AG08395 (cell line): ENCODE measurements at places on chromosomes 16 and 17.
A peak's percentile ranks its signal among the peaks of the same experiment; 100 is the strongest.

- DNase-seq = no peak
Measured at GRCh38 chr17:41363881-41364280, 5.7 kb downstream of the KRT33B start.

DNA sequence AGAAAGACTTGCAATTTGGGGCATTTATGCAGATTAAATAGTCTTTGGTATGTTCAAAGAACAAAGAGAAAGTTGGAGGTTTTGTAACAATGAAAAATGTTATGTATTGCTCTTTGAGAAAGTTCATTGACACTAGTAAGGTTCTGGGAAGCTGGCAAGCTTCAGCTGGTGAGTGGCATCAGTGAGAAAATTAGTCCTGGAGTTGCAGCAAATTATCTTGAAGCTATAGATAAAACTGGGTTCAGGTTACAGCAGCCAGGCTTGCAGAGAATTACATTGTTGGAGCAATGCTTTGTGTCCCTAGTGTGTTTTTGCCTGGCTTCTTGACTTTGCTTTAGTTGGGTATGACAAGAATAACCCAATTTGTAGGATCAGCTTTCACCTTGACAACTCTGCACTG lies 221.2 kb downstream of the CDH13 start:
- no peak for DNase-seq

- DNase-seq = no peak
Measured at GRCh38 chr16:53043986-53044601, 8.6 kb downstream of the CHD9NB start.

DNA sequence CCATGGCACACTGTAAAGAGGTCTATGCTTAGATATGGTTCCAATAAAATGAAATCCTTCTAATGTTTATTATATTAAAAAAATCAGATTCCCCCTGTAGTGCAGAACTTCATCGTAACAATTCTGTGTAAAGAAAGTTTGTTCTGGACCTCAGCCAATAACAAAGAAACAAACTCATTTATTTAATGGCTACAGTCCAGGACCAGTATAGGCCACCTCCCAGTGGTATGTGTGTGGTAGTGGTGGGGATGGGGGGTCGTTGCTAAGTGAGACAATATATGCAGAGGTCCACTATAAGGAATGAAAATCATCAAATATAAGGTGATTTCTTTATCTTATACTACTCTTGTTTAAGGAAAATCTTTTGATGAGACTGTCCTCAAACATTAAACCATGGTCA lies 136.4 kb downstream of the CDK5R1 start:
- no peak for DNase-seq

GRCh38 chr16:89545044-89545830 lies 15.2 kb upstream of the RPL13 start:
- DNase-seq = no peak

DNA sequence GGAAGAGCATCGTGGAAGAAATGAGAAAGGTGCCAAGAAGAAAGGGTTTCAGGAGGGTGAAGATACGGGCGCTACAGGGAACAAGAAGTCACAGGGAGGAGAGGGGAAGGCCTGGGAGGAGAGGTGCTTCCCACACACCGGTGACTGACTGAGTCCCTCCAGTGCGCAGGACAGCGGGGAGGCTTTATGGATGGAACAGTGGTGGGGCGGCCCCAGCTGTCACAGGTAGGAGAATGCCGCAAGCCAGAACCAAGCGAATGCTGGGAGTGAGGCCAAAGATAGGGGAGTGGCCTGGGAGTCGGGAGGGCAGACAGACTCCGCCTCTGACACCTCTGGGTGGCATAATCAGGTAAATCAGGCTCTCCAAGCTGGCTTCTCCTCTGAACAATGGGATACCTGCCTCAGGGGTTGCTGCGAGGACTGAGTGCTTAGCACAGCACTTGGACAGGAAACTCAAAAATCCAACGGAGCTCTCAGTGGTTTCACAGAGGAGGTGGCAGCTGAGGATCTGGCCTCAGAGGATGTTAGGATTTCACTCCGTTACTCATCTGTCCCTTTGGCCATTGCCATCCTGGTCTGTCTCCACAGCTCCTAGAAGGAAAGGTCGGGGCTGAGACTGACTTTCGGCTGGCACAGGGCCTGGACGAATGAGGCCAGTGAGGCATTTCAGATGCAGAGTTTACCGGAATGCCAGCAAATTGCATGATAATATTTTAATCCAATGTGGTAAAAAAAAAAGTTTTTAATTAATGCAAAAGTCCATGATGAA lies 717 bp upstream of the CNP start:
- DNase-seq = peak; percentile 36

- DNase-seq = no peak
Measured at GRCh38 chr16:55273959-55274358, 50.0 kb upstream of the IRX6 start.

- peak; percentile 99 for DNase-seq
Measured at GRCh38 chr17:19648475-19649273, at the start of gene ALDH3A2. TSS of gene ALDH3A2 (plus strand) at chr17:19648751. CDS start at chr17:19648972, 221 bp downstream.

- no peak for DNase-seq
Measured at GRCh38 chr16:325375-326145, 27.0 kb downstream of the AXIN1 start.

- DNase-seq = no peak
Measured at GRCh38 chr17:81052199-81052997, 17.4 kb downstream of the BAIAP2 start.
